Stimulated activated CD4-positive, alpha-beta T cell treated with anti-CD3 and anti-CD28 coated beads, Interleukin-15, amount 100 ng/mL, for 1 hour (primary cell): ENCODE measurements at places on chromosomes 7 and 10.
A peak's percentile ranks its signal among the peaks of the same experiment; 100 is the strongest.

DNA sequence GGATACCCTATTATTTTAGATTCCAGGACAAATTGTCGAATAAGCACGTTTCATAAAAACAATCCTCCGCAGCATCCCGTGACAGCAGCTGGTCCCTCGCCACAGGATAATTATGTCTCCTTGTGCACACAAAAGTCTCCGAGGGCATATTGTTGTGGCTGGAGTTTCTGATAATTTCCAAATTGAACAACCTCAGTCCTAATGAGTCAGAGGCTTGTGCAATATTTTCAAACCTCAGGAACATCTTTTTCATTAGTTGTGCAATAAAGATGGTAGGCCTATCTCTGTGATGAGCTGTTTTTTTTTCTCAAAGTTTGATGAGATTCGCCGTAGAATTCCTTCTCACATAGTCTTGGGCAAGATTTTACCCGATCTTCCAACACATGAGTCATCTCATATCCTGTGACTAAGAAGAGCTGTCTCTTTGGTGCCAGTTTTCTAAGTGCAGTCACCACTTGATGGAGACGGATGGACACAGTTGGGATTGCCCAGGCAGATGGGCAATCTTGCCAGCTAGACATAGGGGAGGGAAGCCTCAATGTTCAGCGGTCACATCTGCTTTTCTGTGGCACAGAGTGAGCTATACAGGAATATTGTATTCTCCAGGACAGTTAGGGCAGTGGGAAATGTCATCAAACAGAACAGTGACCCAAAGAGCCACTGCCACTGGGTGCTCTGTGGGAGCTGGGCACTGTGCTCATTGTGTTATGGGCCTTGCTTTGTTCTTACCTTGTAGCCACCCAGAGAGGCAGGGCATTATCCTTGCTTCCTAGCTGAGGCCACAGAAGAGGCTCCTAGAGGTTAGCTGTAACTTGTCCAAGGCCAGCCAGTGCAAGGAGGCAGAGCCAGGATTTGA lies 7.8 kb downstream of the HTRA1 start:
- no peak for DNase-seq

GRCh38 chr7:14505906-14506305 lies 396.6 kb downstream of the DGKB start:
- DNase-seq, result no peak

DNA sequence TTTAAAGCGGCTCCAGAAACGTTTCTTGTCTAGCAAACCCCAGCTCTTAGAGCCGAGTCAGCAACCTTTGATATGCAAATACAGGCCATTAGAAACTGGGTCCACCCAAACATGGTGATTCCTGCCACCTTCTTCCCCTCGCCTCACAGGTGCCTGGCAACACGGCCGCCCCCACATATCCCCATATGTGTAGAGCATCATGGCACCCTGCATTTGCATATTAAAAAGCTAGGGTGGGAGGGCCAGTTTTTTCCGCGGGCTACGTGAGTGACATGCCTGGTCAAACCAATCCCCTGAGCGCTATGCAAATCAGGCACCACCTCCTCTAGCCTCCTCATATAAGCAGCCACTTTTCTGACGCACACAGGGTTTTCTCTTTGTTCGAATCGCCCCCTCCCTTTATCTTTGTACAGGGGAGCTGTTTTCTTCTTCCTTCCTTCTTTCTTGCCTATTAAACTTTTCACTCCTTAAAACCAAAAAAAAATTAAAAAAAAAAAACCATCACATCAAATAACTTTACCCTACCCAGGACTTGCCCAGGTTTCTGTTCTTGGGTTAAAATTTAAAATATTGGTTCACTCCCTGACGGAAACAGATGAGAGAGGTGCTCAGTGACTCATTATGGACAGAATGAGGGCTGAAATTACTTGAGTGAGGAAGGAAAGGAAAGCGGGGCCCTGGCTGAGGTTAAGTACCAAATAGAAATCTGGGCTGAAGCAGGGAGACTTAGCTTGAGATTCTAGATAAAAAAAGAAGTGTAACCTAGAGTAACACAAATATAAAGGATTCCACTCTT lies 59.8 kb downstream of the COA1 start:
- DNase-seq, result peak; percentile 35

GRCh38 chr10:109934958-109935793 lies 11.9 kb upstream of the XPNPEP1 start:
- DNase-seq, result no peak

DNA sequence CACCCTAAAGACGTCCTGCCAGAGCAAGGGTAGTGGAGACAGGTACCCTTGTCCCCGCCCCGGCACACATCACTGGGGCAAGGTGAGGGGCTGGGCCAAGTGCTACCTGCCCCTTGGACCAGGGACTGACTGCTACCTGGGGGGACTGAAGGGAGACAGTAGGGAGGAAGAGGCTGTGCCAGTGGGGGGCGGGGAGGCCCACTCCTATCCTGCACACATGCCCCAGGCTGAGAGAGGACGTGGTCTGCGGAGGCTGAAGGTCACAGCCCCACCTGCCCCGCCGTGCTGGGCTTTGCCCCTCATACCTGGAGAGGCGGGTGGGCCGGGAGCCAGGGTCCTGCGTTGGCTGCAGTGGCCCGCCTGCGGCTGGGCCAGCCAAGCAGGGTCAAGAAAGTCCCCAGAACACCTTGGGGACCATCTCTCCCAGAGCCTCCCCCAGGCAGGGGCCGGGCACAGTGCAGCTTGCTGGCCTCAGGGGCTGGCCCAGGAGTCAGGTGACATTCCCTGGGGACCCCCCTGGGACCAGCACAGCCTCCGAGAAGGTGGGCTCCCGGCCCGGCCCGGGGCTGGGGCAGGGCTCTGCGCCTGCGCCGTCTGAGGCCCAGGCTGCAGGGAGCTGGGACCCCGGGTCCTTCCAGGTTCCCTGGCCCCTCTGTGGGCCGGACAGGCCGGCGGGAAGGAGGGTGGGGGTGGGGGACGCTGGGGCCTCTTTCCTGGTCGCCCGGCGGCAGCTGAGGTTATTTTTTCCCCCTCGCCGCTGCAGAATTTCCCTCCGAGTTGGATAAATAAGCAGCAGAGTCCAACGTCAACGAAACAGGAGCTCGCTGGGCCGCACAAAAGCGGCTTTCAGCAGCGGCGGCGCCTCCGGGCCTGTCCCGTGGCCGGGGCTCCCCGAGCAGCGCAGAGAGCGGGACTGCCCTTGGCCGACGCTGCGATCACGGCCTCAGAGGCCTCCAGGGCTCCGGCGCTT lies 9.8 kb upstream of the FZD9 start:
- no peak for DNase-seq

DNA sequence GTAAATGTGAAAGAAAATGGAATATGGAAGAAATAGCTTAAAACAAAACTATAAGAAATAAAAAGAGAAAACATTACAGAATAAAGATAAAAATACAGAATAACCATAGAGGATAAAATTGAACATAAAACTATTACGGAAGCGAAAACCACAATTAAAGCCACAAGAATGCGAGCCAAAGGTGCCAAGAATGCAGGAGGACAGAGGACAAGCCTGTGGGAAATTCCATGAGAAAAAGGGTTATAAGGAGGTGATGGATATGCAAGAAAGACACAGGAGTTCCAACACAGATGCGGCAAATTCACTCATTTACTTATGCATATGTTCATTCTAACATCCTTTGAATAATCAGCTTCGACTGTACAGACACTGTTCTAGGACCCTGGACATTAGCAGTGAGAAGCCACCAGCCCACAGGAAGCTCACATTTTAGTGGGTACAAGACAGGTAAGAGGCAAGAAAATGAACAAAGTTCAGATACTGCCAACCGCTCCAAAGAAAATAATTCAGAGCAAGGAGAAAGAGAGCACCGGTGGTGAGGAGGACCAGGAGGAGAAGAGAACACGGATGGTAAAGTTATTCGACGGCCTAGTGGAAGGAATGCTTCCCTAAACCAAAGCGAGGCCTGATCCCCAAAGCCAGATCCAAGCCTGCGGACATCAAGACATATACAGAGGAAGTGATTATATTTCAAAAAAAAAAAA lies 213.7 kb upstream of the MGMT start:
- DNase-seq, result no peak

- no peak for DNase-seq
Measured at GRCh38 chr7:107810626-107811025, 7.6 kb upstream of the SLC26A3 start.

DNA sequence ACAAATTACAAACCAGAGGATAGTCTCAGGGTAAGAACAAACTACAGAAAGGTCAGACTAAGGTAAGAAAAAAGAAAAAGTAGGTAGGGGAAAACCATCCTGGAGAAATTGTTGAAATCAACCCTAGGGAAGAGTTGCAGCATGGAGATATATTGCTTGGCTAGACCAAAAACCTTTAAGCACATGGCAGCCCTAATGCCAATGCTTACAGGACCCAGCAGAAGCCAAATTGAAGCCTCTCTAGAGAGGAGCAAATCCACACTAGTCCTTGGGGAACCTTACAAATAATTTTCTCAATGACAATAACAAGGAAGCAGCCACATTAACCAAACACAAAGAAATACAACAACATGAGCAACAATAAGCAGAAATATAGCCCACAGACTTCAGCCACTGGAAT lies 81.9 kb downstream of the CNOT4 start:
- no peak for DNase-seq

DNA sequence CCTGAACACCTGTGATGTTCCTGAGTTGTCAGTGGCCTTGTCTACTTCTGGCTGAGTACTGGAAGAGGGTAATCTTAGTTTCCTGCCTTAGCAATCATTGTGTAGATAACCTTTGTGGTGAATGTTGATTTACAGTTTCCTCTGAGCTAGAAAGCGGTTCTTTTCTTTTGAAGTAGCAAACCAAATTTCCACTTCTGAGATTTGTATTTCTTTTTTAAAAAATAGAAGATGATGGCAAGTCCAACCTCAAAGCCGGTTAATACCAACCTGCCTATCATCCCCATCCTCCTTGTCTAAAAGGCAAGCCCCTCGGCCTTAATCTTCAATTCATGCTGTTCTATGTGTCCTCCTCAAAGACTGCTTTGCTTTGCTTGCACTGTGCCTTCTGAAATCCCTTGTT lies 12.5 kb upstream of the PALS2 start:
- no peak for DNase-seq

DNA sequence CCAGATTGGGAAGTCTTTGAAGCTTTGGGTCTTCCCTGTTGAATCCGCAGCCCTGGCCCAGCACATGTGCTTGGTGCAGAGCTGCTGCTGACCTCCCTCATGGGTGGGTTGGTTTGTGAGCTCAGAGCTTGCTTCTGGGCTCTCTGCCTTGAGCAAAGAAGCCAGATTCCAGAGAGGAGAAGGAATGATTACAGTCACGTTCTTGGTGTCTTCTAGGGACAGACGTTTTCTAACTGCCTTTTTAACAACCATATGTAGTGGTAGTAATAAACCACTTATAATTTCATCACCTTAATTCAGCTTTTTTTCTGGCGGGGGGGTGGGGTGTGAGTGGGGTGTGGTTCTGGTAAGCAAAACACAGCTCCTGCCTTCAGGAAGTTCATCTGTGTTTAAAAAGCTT lies 39.5 kb downstream of the LRMDA start:
- DNase-seq, result no peak

DNA sequence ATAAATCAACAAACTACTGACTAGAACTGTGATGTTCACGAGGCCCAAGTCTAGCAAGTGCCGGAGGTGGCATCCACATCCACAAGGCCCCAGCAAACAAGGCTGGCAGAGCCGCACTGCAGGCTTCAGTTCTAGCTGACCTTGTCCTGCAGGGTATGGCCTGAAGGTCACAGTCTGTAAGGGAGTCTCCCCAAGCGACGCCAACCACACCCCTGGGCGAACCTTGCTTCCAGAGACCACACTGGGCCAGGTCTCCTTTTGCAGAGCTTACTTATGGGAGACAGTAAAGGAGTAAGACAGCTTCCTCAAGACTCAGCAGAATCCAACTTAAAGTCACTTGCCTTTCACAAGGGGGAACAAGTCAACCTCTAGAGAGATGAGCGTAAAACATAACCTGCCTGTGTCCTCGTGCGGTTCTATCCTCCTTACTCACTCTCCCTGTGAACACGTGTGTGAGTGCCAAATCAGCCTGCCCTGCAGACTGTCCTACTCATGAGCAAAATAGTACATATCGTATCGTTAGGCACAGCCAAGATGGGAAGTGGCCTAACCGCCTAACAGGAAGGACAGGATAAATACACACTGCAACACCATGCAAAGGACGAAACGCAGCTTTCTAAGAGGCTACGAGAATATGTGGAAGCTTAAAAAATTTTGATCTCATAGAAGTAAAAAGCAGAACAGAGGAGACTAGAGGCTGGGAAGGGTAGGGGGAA lies 22.7 kb downstream of the FAM53B start:
- DNase-seq, result no peak

GRCh38 chr10:84391326-84391725 lies 62.9 kb downstream of the CCSER2 start:
- no peak for DNase-seq

DNA sequence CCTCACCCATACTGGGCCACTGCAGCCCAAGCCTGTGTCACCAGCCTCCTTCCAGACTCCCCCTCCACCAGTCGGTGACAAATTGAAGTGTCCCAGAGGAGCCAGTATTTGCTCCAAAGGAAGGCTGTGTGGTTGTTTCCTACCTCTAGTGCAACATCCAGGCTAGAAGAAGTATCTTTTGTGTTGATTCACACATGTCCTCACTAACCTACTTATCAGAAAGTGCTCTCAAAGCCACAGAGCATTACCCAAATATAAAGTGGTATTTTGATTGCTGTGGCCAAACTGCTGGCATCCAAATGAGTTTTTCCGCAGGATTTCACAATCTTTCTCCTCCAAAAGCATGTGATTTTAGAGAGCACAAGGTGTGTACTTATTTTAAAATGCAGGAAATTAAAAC lies 134.8 kb downstream of the CUL2 start:
- no peak for DNase-seq

GRCh38 chr10:129953119-129954051 lies 10.7 kb downstream of the EBF3 start:
- no peak for DNase-seq

DNA sequence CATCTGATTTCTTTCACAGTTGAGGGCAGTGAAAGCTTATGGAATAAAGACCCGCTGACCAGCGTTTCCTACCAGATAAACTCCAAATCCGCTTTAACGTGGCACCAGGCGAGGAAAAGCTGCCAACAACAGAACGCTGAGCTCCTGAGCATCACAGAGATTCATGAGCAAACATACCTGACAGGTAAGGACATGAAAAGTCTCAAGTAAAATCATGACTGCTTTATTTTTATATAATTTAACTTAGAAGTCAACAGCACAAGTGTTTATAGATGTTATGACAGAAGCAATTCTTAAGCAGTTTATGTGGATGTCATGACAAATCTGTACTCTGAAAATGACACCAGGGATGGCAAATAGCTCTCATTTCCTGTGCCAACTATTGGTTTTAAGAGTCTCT lies 24.5 kb downstream of the MRC1 start:
- DNase-seq, result no peak

- DNase-seq, result no peak
Measured at GRCh38 chr10:23754179-23754578, 315.3 kb downstream of the OTUD1 start.

DNA sequence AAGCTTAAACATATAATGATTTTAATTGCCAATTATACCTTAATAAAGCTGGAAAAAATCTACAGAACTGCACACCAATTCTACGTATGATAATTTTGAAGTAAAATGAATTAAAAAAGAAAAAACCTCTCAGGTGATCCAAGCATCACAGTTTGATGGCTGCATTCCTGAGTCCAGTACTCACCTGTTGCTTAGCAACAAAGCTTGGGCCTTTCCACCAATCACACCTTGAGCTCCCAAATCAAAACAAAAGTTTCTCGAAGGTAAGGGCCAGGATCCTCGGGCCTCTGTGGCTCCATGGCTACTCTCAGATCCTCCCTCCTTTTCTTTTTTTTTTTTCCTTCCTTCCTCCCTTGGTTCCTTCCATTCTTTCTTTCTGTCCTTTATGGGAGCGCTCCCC lies 137.2 kb upstream of the PCBD1 start:
- no peak for DNase-seq

- DNase-seq, result no peak
Measured at GRCh38 chr7:70630818-70631457, 501.0 kb upstream of the GALNT17 start.

GRCh38 chr7:33790746-33791145 lies 114.6 kb upstream of the BMPER start:
- no peak for DNase-seq
